ENCODE measurements at places on chromosomes 1 and 21.

- DNase-seq = no peak
Measured at GRCh38 chr1:199313444-199313843, 674.6 kb downstream of the PTPRC start.

- no peak for DNase-seq
Measured at GRCh38 chr21:45736042-45736689, 92.6 kb downstream of the PCBP3 start.

- DNase-seq = peak; percentile 33
Measured at GRCh38 chr21:32562426-32562825, 22.9 kb downstream of the TCP10L start.

- DNase-seq = no peak
Measured at GRCh38 chr1:226684026-226684425, 55.1 kb downstream of the ITPKB start.

- DNase-seq = no peak
Measured at GRCh38 chr1:27634177-27634984, 604 bp downstream of the FGR start.

DNA sequence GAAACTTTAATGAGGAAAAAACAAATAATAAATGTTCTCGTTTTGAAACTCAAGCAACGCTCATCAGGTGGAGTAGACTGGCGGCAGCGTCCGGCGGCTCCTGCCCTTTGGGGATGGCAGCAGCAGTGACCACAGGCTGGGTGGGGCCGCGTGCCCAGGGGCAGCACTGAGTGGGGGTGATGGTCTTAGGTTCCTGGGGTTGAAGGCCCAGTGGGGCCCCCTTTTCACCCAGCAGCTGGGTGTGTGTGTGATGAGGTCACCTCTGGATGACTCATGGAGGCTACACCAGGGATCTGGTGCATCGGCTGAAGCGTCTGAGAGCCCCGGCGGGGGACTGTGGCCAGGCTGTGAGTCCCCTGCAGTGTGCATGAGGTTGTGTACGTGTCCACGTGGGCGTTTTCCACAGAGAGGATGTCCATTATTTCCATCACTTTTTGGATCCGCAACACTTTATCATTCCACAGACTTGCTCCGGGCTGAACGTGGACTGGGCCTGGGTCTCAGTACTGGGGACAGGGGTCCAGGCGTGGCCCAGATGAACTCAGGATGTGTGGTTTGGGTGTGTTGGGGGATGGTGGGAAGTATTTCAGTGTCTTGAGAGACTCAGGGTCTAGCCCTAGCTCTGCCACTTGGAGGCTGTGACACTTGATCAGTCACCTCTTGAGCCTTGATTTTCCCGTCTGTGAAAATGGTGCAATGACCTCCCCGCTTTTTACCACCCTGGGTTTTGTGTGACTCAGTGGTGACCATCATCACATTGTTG lies 25.6 kb downstream of the LDLRAP1 start:
- peak; percentile 50 for DNase-seq

DNA sequence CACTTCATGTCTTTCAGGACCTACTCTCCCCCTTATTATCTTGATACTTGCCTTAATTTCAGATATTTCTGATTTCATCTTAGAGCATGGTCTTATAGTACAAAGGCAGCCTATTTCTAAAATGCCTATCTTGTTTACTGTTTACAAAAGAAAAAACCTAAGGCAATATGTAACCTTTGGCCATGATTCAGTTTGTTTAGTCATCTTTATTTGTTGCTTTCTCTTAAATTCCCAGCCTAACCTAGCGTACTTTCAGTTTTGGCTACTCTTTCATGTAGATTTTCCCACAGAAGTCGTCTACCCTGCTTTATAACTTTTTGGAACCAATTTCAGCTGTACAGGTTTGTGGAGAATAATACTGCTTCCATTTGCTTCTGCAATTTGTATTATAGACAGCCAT lies 81.8 kb downstream of the KIF1B start:
- no peak for DNase-seq

DNA sequence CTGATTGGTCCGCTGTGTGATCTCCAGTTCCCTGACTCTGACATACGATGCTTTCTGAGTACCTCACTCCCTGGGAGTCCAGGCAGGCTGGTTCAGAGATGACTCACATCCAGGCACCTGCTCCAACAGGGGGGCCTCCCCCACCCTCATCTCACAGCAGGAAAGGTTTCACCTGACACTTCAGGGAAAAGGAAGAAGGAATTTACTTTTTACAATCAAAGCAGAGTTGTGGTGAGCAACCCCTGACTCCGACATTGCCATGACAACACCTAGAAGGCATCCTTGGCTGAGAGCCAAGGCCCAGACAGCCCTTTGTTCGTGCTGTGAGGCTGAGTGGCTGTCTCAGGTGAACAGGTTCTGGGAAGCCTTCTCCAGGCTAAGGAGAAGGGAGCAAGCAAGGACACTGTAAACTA lies 164.6 kb upstream of the GJB5 start:
- no peak for DNase-seq

DNA sequence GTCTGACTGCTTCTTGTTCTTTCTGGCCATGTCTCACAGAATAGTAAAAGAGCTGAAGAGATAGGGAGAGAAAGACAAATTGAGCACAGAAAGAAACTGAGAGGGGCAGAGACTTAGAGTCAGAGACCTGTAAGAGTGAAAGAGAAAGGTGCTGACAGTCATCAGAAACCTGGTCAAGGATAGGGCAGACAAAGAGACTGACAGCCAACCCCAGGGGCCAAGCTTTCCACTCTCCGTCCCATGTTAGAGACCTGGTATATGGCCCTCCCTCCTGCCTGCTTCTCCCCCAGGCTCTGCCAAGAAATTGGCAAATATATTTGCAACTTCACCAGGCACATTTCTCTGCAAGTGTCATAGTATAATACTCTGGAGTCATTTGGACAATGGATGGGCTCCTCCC lies 64.6 kb downstream of the RHBG start:
- no peak for DNase-seq

DNA sequence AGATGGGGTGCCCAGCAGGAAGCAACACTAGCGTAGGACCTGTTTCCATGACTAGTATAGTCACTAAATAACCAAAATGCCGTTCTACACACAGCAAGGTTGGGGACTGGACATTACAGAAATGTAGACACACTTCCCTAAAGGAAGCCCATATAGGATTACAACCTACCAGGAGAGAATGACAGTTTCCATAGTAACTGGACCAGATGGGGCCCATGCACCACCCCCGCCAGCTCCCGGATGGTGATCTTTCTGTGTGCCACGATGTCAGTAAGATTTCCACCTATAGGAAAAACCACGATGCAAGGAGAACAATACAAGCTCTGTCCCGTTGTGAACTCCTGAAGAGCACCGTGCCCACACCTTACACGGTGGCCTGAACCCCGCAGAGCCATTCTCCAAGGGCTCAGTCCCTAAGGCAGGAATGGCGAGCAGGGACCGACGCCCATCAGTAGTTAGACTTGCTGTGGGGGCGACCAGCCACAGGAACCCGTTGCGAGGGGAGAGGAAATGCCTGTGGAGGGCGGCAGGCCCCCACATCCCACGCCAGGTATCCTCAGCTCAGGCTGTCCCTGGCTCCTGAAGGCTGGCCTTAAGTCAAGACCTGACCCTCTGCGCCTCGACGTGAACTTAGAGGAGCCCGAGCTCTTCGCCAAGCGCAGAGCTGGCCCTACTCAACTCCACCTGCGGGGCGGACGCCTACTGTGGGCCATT lies 13.6 kb upstream of the CEP85 start:
- no peak for DNase-seq

GRCh38 chr1:20074055-20074724 lies 4.2 kb downstream of the PLA2G5 start:
- DNase-seq = no peak

DNA sequence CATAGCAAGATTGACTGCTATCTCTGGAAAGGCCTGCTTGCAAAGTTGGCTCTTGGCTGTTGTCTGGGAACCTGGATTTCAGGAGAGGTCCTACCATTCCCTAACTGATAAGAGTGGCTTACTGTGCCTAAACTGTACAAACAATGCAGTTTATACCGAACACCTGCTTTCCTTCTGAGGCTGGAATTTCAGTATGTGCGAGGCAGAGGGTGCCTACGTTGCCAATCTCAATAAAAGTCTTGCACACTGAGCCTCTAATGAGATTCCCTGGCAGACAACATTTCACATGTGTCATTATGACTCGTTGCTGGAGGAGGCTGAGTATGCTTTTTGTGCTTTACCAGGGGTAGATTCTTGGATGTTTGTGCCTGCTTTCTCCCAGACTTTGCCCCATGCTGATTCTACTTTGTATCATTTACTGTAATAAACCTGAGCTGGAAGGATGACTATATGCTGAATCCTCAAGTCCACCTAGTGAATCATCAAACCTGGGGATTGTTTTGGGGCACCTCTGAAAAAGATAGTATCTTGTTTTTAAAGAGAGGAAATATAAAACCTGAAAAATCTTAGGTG lies 58.9 kb upstream of the GNG4 start:
- no peak for DNase-seq

- no peak for DNase-seq
Measured at GRCh38 chr1:11728126-11728806, 7.7 kb upstream of the AGTRAP start.

- no peak for DNase-seq
Measured at GRCh38 chr1:230737622-230738262, 9.4 kb upstream of the CAPN9 start.

DNA sequence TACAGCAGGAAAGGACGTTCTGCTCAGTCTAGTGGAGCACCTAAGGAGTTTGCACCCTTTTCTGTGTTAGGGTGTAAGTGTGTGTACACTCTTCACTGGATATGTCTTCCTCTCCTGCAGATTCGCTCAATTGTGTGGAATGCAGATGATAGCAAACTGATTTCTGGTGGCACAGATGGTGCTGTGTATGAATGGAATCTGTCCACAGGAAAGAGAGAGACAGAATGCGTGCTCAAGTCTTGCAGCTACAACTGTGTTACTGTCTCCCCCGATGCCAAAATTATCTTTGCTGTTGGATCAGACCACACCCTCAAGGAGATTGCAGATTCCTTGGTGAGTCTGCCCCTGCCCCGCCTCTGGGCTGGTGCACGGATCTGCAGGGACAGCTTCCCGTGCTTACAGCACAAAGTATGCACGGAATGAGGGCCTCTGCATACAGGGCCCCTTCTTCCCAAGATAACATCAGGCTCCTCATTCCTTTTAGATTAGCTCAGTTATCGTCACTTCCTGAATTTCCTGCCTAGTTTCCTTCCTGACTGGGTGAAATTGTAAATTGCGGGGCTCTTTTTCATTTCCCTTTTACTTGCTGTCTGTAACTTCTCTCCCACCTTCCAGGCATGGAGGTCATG lies 34.6 kb downstream of the CFAP57 start:
- no peak for DNase-seq

- no peak for DNase-seq
Measured at GRCh38 chr1:153832293-153832692, 57.1 kb downstream of the SLC27A3 start.

DNA sequence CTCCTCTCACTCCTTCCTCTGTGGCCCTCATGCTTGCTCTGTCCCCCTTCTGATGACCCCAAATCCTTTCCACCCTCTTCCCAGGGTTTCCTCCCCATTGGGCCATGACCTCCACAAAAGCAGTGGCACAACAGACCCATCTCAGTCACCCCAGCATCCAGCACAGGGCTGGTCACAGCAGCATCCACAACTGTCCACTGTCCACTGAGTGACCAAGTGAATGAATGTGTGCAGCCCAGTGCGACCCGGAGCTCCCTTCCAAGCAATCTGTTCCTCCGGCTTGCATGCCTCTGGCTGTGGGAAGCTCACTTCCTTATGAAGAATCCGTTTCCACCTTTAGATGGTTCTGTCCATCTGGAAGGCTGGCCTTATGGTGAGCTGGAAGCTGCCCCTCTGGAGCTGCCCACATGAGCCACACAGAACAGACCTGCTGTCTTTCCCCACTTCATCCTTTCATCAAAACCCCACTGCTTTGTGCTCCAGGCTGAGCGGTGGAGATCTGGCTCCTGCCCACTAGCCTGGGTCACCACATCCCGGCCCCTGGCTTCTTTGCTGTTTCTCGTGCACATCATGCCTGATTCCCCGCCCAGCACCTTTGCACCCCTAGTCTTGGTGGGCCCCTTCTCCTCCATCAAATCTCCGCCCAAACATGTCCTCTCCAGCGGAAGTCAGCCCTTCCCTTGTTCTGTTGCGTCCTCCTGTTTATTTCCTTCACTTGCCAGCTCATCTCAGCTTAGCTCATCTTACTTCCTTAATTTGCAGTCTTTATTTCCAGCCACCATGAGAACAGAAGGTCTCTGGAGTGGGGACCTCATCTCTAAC lies 56.4 kb downstream of the EDN2 start:
- DNase-seq = no peak

GRCh38 chr21:31543191-31543590 lies 116.3 kb upstream of the SOD1 start:
- no peak for DNase-seq

GRCh38 chr1:152111515-152111968 lies 3.7 kb downstream of the TCHH start:
- DNase-seq = no peak

DNA sequence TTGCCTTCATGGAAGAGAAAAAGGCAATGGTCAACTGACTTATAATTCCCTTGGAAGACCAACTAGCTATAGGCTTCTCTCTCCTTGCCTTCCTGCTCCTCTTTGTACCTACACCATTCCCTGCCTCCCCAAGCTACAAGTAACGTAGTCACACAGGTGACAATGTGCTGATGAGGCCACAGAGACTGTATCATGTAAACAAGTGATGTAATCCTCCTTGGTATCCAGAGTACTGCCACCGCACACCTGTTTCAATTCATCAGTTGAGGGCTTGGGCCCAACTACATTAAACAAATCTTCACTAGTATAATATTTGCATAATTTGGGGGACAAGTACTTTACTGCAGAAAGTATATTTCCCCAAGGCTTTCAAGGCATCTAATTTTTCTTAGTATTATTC lies 76.4 kb upstream of the SCYL3 start:
- no peak for DNase-seq

DNA sequence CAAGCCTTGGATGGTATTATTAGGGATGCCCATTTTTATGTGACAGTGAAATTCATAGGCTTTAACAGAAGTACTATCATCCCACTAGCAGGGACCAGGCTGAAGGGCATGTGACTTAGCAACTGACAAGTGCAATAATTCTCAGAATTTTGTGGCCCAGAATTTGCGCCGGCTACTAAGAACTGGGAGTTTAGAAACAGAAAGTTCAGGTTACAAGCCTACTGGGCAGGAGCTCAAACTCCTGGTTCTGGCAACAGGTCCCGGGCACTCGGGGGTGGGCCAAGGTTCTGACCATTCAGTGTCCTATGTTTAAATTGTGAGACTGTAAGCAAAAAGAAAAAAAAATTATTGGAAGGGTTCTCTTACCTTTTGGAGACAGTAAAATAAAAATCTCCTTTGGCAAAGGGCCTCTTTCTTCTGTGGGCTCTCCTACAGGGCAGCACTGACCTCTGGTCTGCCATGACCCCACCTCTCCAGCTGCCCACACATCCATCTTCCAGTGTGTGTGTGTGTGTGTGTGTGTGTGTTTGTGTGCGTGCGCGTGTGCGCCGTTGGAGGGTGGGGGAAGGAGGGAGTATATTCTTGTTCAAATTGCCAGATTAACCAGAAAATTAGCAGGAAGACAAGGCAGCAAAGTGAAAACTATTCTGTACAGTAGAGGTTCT lies 26.1 kb downstream of the IRF2BP2 start:
- DNase-seq = no peak

Data from activated CD8-positive, alpha-beta memory T cell treated with anti-CD3 and anti-CD28 coated beads, Interleukin-2, amount 50 U/mL, for 4 hours (primary cell).